ENCODE measurements at places on chromosomes 1 and 21.
A peak's percentile ranks its signal among the peaks of the same experiment; 100 is the strongest.

- H3K4me1 ChIP-seq = no peaks in the 10 kb centered on the region
- no peak for DNase-seq
- H3K27me3 ChIP-seq = no peaks in the 10 kb centered on the region
- no peaks in the 10 kb centered on the region for H3K36me3 ChIP-seq
- no peak overlapping the region for H3K4me3 ChIP-seq
Observed at GRCh38 chr21:43355925-43356289, 71.0 kb downstream of the SIK1 start.

GRCh38 chr1:78641558-78641957, 8.1 kb upstream of the IFI44 start:
- no peaks in the 10 kb centered on the region for H3K36me3 ChIP-seq
- no peak overlapping the region for H3K27ac ChIP-seq
- no peaks in the 10 kb centered on the region for H3K27me3 ChIP-seq
- no peak for DNase-seq
- H3K4me1 ChIP-seq = no peaks in the 10 kb centered on the region
- no peak overlapping the region for H3K4me3 ChIP-seq

- H3K36me3 ChIP-seq = no peaks in the 10 kb centered on the region
- no peaks in the 10 kb centered on the region for H3K4me1 ChIP-seq
- H3K27me3 ChIP-seq = no peaks in the 10 kb centered on the region
- no peak for DNase-seq
Observed at GRCh38 chr1:180614730-180615129, 17.1 kb upstream of the XPR1 start.

- no peaks in the 10 kb centered on the region for H3K27me3 ChIP-seq
- no peak for DNase-seq
- H3K4me1 ChIP-seq = peaks cover 15% of the 10 kb centered on the region
Observed at GRCh38 chr1:244865028-244865371, 657 bp upstream of the HNRNPU start.

DNA sequence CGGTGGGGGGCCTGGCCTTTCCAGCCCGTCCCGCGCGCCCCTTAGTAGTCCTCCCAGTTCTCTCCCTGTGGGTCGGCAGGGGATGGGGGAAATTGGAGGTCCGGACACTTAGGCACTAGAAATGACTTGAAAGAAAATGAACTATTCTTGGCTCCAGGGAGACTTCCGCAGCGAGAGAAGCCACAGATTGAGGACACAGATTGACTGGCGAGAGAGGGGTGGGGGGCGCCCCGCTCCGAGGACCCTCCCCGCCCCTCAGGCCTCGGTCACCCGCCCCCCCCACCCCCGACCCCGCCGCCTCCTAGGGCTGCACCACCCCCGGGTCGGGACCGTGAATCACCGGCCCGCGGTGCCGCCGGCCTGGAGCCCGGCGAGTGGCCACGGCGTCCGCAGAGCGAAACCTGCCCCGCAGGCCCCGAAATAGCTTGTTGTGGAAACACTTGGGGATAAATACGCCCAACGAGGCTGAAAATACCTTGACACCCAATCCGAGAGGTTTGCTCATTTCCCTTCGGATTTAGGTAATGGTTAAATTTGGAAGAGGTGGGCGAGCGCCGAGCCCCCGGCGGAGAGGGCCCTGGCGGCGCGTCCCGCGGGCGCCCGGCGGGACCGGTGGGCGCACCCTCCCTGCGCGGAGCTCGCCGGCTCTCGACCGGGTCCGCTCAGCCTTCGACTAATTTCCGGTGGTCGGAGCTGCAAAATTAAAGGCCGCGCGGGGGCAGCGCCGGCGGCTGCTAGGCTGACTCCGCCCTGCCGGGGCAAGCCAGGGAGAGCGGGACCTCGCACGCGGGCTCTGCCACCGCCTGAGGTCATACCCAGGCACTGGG, at the start of gene GFI1:
TSS of gene GFI1 (minus strand) at position 675 of the 827 bp plus-strand sequence. CDS start 3,438 bp downstream, outside the sequence.
- no peaks in the 10 kb centered on the region for H3K4me1 ChIP-seq
- peak; percentile 64 for DNase-seq
- no peak within 1 kb of the TSS for H3K4me3 ChIP-seq

DNA sequence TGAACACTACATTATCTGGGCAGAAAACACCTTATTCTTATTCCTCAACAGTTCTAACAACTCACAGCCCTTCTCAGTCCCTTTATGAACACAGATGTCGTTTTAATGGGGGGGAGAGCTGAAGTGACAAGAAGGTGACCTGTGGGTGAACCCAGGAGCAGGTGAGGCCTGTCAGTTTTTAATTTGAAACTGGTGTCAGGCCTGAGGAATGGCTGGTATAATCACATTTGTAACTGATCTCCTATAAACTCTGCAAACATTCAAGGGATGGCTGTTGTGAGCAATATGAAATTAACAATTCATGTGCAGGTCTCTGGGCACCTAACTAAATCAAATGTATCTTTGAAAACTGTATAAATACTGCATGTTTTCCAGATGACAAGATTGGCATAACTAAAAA, 362.1 kb upstream of the NR5A2 start:
- H3K4me3 ChIP-seq = no peak overlapping the region
- H3K4me1 ChIP-seq = no peaks in the 10 kb centered on the region
- no peak overlapping the region for H3K27ac ChIP-seq
- no peak for DNase-seq
- H3K27me3 ChIP-seq = no peaks in the 10 kb centered on the region
- no peaks in the 10 kb centered on the region for H3K36me3 ChIP-seq

GRCh38 chr1:198199105-198199504, 42.3 kb downstream of the NEK7 start:
- H3K27ac ChIP-seq = no peak overlapping the region
- no peak overlapping the region for H3K4me3 ChIP-seq
- no peak for DNase-seq
- no peaks in the 10 kb centered on the region for H3K4me1 ChIP-seq
- no peaks in the 10 kb centered on the region for H3K36me3 ChIP-seq
- no peaks in the 10 kb centered on the region for H3K27me3 ChIP-seq

DNA sequence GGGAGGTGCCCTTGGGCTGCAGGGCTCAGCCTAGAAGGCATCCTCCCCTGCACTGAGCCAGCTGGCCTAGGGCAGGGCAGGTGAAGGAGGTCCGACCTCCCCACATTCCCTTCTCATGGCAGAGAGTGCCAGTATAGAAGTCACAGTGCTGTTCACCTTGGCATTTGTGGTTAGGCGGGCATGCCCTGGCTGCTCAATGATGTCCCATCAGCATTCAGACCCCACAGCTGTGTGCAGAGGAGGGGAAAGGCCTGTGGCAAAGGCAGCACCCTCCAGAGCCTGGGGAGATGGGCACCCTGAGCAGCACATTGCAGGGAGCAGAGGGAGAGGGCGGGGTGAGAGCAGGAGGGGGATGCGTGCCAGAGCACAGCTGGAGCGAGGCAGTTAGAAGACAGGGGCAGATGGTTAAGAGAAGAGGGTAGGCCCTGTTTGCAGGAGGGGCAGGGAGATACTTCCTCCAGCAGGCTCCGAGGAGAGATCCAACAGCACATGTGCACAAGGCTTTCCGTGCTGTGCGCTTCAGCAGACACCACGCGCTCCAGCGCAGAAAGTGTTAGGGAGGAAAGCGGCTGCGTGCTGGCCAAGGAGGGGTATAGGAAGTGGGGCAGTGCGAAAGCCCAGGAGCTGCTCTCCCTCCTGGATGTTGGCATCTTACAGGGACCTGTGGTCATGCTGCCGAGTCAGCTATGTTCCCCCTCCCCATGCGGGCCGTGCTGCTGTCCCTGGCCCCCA, 43.7 kb upstream of the COL6A1 start:
- H3K4me1 ChIP-seq = no peaks in the 10 kb centered on the region
- no peak for DNase-seq
- no peaks in the 10 kb centered on the region for H3K27me3 ChIP-seq

- H3K27me3 ChIP-seq = no peaks in the 10 kb centered on the region
- DNase-seq = no peak
- no peaks in the 10 kb centered on the region for H3K4me1 ChIP-seq
- H3K36me3 ChIP-seq = no peaks in the 10 kb centered on the region
Observed at GRCh38 chr1:31596737-31597097, 20.4 kb downstream of the TINAGL1 start.

GRCh38 chr1:99891997-99892396, 41.8 kb downstream of the AGL start:
- H3K4me1 ChIP-seq = no peaks in the 10 kb centered on the region
- H3K27ac ChIP-seq = no peak overlapping the region
- peaks cover 8% of the 10 kb centered on the region for H3K36me3 ChIP-seq
- H3K27me3 ChIP-seq = no peaks in the 10 kb centered on the region
- DNase-seq = no peak
- H3K4me3 ChIP-seq = no peak overlapping the region

- DNase-seq = no peak
- no peaks in the 10 kb centered on the region for H3K27me3 ChIP-seq
- no peaks in the 10 kb centered on the region for H3K4me1 ChIP-seq
- H3K36me3 ChIP-seq = no peaks in the 10 kb centered on the region
- H3K27ac ChIP-seq = no peak overlapping the region
- no peak overlapping the region for H3K4me3 ChIP-seq
Observed at GRCh38 chr1:112877750-112878149, 78.2 kb downstream of the SLC16A1 start.

- H3K27ac ChIP-seq = no peak overlapping the region
- no peak for DNase-seq
- no peaks in the 10 kb centered on the region for H3K4me1 ChIP-seq
- no peak overlapping the region for H3K4me3 ChIP-seq
- peaks cover 4% of the 10 kb centered on the region for H3K36me3 ChIP-seq
- no peaks in the 10 kb centered on the region for H3K27me3 ChIP-seq
Observed at GRCh38 chr1:21821385-21822019, 9.4 kb downstream of the LDLRAD2 start.

- H3K36me3 ChIP-seq = no peaks in the 10 kb centered on the region
- DNase-seq = no peak
- no peak overlapping the region for H3K27ac ChIP-seq
- H3K27me3 ChIP-seq = no peaks in the 10 kb centered on the region
- H3K4me3 ChIP-seq = no peak overlapping the region
Observed at GRCh38 chr1:70057500-70057899, 147.9 kb downstream of the LRRC40 start.

DNA sequence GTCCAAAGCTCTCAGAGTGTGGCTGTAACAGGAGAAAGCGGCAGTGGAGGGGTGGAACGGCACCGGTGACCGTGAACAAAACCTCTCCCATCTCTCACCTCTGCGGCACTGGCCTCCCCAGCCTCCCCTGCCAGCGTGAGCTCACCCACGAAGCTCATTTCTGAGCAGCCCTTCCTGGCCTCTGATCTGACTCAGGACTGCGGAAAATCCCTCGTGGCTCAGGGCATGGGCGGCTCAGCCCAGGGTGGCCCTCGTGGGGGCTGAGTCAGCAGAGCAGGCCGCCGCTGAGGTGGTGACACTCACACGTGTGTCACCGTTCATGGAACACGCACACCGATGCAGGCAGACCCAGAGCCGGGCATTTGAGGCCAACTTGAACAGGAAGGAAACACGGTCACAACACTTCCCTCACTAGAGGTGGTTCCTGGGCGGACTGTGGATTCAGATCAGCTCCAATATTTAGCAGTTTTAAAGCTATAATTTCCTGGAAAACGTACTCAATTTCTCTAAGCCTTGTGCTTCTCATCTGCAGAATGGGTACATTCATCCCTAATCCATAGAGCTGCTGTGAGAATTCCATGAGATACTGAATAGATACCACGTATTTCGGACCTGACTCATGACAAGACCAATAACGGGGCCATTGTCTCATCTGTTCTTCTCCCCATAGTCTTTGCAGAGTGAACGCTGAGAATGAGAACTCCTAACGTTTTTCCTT, 115.0 kb upstream of the TMPRSS2 start:
- H3K27me3 ChIP-seq = no peaks in the 10 kb centered on the region
- no peak overlapping the region for H3K4me3 ChIP-seq
- H3K27ac ChIP-seq = no peak overlapping the region
- H3K4me1 ChIP-seq = no peaks in the 10 kb centered on the region

GRCh38 chr1:58781541-58782177, 2.2 kb downstream of the JUN start:
- peak; percentile 80 for DNase-seq
- H3K27me3 ChIP-seq = no peaks in the 10 kb centered on the region
- no peaks in the 10 kb centered on the region for H3K36me3 ChIP-seq

GRCh38 chr1:5513846-5514526, 478.2 kb downstream of the NPHP4 start:
- no peaks in the 10 kb centered on the region for H3K27me3 ChIP-seq
- peaks cover 5% of the 10 kb centered on the region for H3K4me1 ChIP-seq
- no peaks in the 10 kb centered on the region for H3K36me3 ChIP-seq
- H3K4me3 ChIP-seq = no peak overlapping the region
- H3K27ac ChIP-seq = no peak overlapping the region
